ENCODE measurements at places on chromosomes 2 and 18.
A peak's percentile ranks its signal among the peaks of the same experiment; 100 is the strongest.

DNA sequence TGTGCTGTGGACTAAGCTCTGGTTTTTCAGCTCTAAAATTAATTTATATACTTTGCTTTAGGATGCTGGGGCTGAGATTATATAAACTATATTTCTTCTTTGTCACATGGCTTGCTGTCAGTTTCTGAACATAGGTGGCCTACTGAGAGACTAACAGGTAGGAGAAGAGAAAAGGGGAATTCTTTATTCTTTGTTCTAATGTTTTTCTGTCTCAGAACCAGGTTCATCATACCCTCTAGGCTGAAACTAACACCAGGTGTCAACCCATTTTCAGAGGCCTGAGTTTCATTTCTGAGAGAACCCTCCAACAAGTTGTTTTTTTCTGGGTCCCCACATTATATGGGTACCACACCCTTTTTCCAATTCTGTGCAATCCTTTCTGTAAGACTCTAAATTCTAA is 843.6 kb downstream of the TRIB2 start:
- no peak for DNase-seq

GRCh38 chr18:35343488-35343935 is 708 bp downstream of the ZNF24 start:
- DNase-seq: no peak

DNA sequence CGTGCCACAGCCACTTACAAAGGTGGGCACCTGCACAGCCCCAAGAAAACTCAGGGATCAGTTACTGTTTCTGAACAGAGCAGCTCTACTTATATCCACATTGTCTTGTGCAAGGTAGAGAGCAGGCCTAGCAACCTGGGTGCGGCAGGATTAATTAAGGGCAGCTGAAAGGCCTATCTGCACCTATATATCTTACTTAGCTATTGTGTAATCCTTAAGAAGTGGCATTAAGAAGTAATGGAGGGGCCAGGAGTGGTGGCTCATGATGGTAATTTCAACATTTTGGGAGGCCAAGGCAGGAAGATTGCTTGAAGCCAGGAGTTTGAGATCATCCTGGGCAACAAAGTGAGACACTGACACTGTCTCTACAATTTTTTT is 12.8 kb upstream of the ARL5A start:
- DNase-seq: no peak

GRCh38 chr2:109143214-109144187 is 14.5 kb downstream of the SH3RF3 start:
- no peak for DNase-seq

DNA sequence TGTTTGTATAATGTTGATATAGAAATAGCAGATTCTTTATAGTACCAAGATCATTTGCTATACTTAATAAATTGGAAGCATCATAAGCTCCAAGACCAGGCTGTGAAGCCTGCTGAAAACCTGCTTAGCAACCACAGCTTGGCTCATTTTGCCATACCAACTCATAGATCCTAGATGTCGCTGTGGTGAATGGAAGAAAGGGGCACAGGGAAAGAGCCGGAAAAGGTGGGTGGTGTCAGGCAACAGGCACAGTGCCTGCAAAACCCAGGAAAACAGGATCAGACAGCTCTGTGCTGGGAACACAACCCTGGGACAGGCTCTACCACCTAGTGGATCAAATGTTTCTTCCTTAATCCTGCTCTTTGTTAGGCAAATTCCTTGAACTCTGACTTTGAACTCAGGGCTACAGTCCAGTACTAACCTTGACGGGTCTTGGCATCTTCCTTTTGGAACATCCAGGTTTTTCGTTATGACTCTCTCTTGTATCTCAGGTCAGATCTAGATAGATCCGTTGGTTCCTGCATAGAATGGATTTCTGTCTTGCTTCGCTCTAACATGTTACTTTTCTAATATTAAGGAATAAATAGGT is 31.6 kb downstream of the TWSG1 start:
- peak; percentile 35 for DNase-seq

DNA sequence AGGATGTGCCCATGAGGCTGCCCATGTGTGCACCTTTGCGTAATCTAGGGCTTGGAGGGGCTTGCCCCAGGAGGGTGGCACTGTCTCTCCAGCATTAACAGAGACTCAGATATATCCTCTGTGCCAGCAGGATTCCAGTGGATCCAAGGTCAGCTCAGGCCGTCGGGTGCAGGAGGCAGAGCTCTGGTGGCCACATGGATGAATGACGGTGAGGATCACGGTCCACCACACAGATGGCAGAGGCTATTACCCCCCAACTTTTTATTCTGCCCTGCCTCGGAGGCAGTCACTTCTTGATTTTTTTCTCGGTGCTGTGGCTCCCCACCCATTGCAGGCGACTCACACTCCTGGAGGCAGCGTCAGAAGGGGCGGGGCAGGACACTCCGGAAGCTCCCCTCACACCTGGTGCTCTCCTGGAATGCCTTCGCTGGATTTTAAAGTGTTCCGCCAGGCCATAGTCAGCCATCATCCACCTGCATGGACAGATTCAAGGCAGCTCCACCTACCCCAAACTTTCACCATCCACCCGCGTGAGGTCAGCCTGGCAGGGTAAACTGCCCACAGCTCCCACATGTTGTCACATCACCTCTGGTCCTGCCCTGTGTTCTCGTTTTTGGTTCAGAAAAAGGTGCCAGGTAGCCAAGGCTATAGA is 602.9 kb upstream of the RAB6C start:
- DNase-seq: no peak

DNA sequence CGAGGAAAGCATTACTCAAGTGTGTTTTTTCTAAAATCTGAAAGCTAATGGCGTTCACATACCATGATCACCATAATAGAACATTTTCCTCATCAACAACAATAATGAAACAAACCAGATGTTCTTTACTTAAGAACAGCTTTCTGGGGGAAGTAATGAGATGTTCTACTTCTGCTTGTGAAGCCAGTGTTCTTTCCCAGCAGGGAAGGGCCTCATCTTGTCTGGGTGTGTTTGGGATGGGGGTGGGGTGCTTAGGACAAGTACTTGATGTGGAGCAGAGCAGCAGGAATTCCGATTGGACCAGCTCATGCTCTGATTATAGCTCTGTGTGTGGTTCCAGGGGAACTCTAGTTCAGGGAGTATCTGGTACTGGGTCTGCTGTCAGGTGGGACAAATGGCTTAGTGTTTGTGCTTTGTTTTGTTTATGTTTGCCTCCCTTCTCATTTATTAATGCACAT is 163.0 kb upstream of the NOSTRIN start:
- peak; percentile 83 for DNase-seq

- peak; percentile 46 for DNase-seq
These were observed at the start of gene ASTL for GRCh38 chr2:96138179-96139145. Gene ASTL, minus strand, starts transcription at chr2:96138502. Its CDS starts 66 bp downstream, at chr2:96138436.

DNA sequence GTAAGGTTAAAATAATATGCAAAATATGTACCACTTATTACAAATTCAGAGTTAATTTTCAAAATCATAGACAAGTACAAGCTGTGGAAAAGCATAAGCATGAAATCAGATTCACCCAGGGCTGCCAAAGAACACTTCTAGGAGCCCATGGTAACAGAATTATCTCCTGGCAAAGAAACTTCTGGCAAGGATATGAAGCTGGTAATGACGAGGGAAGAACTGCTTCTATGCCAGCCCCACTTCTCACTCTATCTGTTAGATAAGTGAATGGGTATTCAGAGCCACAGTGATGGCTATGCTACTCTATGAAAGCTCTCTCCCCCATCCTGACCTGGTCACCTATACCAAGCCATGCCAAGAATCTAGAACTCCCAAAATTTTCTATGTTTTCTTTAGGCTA is 36.9 kb upstream of the PDE1A start:
- DNase-seq: no peak

DNA sequence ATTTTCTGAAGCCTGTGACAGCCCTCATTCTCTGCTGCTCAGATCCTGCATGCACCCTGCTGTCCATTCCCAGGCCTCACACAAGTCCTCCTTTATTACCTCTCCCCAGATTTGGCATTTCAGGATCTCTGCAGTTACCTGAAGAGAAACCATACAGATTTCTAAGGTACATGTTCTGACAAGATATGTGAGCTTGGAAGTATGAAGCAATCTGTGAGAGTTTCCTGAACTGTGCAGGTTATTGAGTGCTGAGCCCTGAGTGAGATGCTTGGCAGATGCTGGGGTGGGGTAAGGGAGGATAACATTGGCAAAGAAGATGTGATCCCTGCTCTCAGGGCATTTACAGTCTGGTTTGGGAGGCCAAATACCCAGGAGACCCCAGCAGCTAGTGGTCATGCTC is 122.1 kb upstream of the STPG4 start:
- DNase-seq: no peak

DNA sequence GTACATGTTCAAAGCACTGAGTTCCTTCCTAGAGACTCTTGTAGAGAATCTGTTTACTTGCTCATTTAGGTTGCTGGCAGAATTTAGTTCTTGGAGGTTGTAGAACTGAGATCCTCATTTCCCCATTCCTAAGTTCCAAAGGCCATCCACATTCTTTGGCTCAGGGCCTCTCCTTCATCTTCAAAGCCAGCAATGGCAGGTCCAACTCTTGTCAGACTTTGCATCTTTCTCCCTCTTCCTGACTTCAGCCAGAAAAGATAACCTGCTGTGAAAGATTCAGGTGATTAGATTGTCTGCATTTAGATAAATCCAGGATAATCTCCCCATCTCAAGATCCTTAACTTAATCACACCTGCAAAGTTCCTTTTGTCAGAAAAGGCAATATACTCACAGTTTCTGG is 51.1 kb downstream of the SOCS6 start:
- DNase-seq: no peak

GRCh38 chr2:227855440-227855839 is 16.0 kb upstream of the DAW1 start:
- no peak for DNase-seq

- no peak for DNase-seq
These were observed 13.3 kb downstream of the NTSR2 start for GRCh38 chr2:11656671-11657101.

- DNase-seq: peak; percentile 63
These were observed 36.2 kb downstream of the ASB1 start for GRCh38 chr2:238462782-238463396.

GRCh38 chr2:46780411-46780800 is 135.2 kb downstream of the MCFD2 start:
- DNase-seq: no peak

DNA sequence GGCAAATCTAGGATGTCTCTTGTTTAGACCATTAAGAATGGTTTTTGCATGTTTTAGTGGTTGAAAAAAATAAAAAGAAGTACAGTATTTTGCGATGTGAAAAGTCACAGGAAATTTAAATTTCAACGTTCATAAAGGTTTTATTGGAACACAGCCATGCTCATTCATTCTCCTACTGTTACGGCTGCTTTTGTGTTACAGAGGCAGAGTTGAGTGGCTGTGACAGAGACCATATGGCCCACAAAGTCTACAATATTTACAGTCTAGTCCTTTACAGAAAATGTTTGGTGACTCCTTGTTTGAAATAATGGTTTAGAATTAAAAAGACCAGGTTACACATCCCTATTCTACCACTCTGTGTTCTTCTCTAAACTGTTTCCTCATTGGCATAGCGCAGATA is 48.1 kb downstream of the MYOM1 start:
- DNase-seq: no peak

- peak; percentile 81 for DNase-seq
These were observed 66.2 kb downstream of the HNMT start for GRCh38 chr2:138030459-138030858.

- DNase-seq: no peak
These were observed 242.8 kb downstream of the GLI2 start for GRCh38 chr2:120978359-120979050.

- no peak for DNase-seq
These were observed 114.4 kb downstream of the ZNF385B start for GRCh38 chr2:179746981-179747380.

GRCh38 chr2:235746257-235746934 is 252.6 kb downstream of the AGAP1 start:
- peak; percentile 89 for DNase-seq

GRCh38 chr18:48033790-48034650 is 103.6 kb upstream of the SMAD2 start:
- peak; percentile 18 for DNase-seq

- no peak for DNase-seq
These were observed 87.9 kb downstream of the STRN start for GRCh38 chr2:36878429-36878828.

DNA sequence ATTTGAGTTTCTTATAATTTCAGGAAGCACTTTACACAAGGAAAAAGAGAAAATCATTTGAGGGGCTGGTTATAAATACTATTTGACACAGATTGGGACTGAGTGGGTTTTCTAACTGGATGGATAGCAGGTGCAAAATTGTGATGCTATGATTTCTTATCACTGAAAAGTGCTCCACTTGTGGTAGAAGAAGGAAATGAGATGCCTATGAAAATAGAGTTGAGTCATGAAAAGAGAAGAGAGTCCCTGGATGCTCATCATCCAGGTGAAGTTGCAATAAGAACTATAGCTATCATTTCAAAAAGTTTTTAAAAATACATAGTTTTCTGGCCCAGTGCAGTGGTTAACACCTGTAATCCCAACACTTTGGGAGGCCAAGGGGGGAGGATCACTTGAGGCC is 39.4 kb upstream of the NFE2L2 start:
- DNase-seq: no peak

- no peak for DNase-seq
These were observed 706.5 kb upstream of the FAM98A start for GRCh38 chr2:34305587-34305986.

DNA sequence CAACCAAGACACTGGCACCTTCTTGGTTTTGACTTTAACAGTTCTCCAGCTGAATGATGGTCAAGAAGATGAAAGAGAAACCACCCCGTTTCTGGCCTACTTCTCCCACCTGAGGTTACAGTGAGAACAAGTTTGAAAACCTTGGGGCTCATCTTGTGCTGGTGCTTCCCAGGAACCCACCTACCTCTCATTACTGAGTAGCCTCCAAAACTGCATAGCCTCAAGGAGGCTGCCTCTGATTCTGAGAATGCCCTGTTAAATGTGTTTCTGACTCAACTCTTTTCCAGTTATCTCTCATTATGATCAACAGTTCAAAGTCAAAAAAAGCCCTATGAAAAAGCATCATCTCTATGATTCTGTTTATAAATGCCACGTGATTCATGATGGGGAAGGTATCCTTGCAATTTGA is 121.9 kb downstream of the CACNB4 start:
- DNase-seq: no peak

- DNase-seq: peak; percentile 33
These were observed 72.9 kb upstream of the SCG2 start for GRCh38 chr2:223674998-223675609.

DNA sequence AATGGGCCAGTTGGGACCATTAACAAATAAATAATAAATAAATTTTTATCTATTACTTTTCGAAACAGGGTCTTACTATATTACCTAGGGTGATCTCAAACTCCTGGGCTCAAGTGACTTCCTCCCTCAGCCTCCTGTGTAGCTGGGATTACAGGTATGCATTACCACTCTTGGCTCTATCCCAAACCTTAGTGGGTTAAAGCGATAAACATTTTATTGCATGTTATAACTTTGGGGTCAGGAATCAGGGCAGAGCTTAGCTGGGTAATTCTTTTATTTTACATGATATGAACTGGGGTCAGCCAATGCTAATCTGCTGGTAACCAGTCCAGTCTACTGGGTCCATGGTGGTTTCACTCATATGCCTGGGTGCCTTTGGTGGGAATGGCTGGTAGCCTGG is 127.8 kb downstream of the MYO3B start:
- no peak for DNase-seq

DNA sequence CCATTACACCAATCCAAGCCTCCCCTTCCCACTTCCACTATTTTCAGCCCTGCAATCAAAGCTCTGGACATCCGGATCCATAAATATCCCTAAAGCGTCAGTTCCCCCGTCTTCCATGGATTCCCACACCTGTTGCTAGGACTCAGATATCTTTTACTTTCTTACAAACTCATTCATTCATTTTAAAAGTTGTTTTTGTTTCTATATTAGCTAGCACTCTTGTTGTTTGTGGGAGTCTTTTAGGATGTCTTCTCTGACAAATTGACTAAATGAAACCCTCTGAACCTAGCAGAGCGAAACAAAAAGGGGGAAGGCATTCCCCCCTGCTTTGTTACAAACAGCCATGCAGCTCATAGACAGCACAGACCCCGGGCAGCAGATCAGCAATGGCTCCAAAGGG is 9.0 kb upstream of the NBAS start:
- DNase-seq: no peak

All from fibroblast of upper back skin (primary cell).